Panc1 (cell line): ENCODE measurements at places on chromosomes 5 and 9. TPM values are rescaled to one million over a fixed set of nuclear protein-coding genes. Genes with fewer than 3 reads are reported as not detected.

DNA sequence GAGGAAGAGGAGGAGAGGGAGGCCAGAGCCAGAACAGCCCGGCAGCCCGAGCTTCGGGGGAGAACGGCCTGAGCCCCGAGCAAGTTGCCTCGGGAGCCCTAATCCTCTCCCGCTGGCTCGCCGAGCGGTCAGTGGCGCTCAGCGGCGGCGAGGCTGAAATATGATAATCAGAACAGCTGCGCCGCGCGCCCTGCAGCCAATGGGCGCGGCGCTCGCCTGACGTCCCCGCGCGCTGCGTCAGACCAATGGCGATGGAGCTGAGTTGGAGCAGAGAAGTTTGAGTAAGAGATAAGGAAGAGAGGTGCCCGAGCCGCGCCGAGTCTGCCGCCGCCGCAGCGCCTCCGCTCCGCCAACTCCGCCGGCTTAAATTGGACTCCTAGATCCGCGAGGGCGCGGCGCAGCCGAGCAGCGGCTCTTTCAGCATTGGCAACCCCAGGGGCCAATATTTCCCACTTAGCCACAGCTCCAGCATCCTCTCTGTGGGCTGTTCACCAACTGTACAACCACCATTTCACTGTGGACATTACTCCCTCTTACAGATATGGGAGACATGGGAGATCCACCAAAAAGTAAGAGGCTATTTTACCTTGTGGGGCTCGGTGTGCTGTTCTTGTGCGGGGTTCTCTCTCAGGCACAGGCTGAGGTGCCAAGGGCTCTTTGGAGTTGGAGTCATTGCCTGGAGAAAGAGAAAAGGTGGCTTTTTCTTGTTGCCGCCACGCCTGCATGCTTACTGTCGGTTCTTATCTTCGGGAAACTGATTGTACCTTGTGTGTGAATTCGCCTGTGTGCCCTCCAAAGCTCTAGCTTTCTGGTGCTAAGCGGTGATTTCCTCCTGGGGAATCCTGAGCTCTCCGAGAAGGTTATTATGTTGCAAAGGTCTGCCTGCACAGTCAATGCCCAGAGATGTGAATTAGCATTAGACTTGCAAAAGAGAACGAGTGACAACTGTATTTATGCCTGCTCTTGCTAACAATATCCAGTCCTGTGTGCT, at the start of gene ISL1:
TSS of gene ISL1 (plus strand) at position 318 of the 991 bp plus-strand sequence. CDS start at position 542, 224 bp downstream.
- H3K27me3 ChIP-seq = peaks cover 73% of the 10 kb centered on the region
- H3K4me3 ChIP-seq = peak within 1 kb of the TSS; percentile 38
- peaks cover 25% of the 10 kb centered on the region for H3K4me1 ChIP-seq

DNA sequence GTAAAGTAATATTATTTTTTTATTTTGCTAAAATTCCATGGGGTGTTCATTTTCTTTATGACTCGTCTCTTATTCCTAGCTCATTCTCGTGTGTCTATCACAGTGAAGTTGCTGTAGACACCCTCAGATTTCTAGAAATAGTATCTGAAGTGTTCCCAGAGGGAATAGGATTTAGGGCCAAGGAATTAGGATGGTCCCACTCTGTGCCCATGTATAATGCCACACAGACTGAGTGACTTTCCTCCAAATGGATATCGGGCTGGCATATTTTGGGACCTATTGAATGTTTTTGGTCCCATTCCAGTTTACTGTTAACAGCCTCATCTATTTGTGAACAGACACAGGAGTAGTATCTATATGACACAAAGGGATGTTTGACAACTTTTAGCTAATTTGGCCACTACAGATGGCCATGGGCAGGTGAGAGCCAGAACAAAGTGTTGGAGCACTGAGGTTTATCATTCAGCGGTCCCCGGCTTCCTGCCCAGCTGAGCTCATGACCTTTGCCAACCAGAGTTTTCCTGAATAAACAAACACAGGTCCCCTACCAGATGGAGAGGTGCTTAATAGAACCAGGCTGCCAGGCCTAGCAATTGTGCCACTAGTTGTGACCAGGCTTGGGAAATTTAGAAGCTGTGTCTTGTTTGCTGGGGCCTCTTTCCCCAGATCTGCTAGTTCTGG, 46.9 kb downstream of the MAP1B start:
- no peak overlapping the region for H3K27ac ChIP-seq
- H3K36me3 ChIP-seq = no peaks in the 10 kb centered on the region
- DNase-seq = no peak
- no peak overlapping the region for H3K4me3 ChIP-seq
- no peaks in the 10 kb centered on the region for H3K27me3 ChIP-seq
- H3K4me1 ChIP-seq = no peaks in the 10 kb centered on the region

DNA sequence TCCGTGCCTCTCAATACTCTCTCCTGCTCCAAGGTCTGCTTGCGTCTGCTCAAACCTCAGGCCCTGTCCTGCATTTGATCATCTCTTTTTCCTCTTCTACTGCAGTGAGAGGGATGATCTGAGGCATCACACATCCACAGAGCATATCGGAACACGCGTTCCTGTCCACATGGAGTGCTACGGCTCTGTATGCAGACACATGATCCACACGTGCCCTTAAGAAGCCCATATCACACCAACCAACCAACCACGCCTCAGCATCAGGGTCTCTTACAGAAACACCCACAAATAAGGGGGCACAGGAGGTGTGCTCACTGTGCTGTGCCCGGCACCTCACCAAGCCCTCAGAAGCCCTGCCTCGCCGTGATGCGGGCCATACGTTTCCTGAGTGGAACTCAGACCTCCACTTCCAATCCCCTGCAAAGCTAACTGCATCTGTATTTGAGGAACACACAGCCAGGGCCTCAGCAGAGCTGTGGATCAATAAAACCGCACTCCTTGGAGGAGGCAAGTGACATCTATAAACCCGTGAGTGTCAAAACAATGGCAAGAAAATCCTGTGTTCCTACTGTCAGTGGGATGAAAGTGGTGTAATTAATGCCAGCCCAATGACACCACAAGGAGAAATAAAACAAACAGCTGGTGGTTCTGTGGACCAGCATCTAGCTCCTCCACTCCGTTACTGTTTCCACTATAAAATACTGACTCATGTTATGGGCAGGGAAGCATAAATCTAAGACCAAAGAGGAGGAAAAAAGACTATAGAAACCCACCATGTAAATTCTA, 40.4 kb downstream of the AK8 start:
- no peaks in the 10 kb centered on the region; the same call in 1 of the 2 replicates for H3K4me1 ChIP-seq
- no peak overlapping the region for H3K27ac ChIP-seq
- no peaks in the 10 kb centered on the region for H3K36me3 ChIP-seq
- H3K27me3 ChIP-seq = no peaks in the 10 kb centered on the region
- DNase-seq = no peak

Gene EFNA5
- total RNA-seq = 30.5 TPM

Gene CCL27
- 0.95 TPM for total RNA-seq

Gene PCDHAC2
- total RNA-seq = 8.8 TPM
